ENCODE measurements at places on chromosomes 2 and 18.
A peak's percentile ranks its signal among the peaks of the same experiment; 100 is the strongest.

GRCh38 chr2:76252704-76253103 is 542.0 kb upstream of the GCFC2 start:
- DNase-seq = no peak

DNA sequence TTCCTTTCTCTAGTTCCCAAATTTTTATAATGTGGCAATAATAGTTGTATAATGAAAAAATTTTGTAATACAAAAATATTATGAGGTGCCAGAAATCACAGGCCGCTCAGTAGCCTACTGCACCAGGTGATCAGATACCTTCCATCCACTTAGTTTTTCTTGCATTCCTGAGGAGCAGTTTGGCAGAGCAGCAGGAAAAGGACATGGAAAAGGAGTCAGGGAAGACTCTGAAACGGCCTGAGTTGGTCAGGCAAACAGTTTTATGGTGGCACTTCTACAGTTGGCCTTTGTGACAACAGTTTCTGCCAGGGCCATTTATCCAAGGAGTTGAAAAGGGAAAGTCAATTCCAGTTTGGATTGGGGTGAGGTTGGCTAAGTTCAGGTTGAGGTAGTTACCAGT is 165.4 kb upstream of the ALPP start:
- DNase-seq = no peak

- DNase-seq = peak; percentile 51
Observed at GRCh38 chr18:12659904-12660605, 2.1 kb upstream of the SPIRE1 start.

GRCh38 chr18:50042611-50043010 is 152.3 kb downstream of the MYO5B start:
- no peak for DNase-seq

DNA sequence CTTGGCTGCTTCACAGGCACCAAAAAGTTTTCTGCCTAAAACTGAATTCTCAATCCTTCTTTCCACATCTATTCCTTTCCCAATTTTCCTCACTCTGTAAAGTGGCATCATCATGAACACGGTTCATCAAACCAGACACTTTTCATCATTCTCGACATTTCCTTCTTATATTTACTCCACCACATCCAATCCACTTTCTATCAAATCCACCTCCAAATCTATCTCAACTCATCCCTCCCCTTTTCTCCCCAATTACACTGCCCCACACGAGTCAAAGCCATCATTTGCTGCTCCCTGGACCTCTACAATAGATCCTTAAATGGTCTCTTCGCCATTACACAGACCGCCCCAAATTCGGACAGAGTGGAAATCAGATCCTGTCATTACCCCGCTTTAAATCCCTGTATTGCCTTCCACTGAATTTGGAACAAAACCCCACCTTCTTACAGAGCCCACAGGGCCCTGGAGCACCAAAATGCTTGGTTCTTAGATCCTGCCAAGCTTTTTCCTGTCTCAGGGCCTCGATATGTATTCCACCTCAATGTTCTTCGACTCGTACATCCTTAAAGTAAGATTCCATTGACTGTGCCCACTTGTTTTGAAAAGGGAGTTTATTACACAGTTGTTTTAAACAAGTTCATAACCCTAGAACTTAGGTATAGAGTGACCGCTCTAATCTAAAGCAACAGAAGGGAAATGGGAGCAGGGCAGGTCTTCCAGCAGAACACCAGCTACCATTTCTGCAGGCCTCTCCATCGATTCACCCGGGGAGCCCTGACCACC is 856 bp downstream of the ACAA2 start:
- no peak for DNase-seq

GRCh38 chr2:96967961-96968360 is 18.4 kb downstream of the FAM178B start:
- DNase-seq = no peak

GRCh38 chr2:145228506-145228905 is 708.6 kb upstream of the ZEB2 start:
- DNase-seq = no peak

GRCh38 chr2:169406891-169407290 is 44.6 kb upstream of the LRP2 start:
- no peak for DNase-seq

DNA sequence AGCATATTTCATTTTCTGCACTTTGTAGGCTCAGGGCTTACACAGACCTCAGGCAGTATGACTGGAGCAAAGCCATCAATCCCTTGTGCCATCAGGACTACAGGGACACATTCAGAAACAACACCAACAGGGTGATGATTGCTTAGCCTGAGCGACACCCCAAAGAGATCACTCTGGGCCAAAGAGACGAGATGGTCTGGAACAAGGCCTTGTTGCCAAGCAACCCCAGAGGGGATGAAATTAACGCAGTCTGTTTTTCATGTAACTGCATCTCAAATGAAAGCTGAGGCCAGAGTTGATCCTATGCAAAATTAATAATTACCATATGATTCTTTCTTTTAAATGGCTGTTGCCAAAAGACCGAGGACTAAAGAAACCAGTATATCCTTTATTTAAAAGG is 20.2 kb upstream of the B3GNT2 start:
- no peak for DNase-seq

DNA sequence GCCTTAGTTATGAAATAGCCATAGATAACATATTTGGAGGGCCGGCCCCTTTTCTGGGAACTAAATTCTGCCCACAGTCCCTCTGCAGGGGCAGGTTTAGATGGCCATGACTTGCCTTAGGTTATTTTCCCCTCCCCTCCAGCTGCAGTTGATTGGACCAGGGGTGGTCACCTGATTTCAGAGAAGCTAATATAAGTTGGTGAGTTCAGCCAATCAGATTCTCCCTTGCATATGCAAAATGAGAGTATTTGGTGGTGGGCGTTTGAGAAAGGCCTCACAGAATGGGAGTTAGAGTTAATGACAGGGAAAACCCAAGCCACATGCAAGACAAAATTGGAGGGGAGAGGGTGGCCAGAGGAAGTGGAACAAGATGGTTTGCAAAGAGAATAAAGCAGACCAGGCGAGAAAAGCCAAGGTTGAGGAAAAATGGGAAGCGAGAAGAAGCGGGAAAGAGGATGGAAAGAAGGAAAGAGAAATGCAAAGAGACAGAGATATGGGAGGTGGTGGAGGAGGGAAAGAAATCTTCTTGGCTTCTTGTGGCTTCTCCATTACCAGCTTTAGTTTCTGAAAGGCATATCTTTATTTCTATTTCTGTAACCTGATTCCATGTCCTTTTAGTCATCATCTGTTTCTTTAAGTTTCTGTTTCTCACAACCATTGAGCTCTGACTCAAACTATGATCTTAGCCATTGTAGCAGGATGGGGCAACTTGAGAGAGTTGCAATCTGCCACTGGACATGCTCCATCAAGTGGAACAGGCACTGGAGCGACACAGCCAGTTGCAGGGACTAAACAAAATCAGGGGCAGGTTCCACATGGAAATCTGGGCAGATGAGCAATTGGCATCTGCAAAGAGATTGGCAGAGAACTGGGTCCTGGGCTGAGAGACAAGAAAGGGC is 108.1 kb upstream of the SIX3 start:
- no peak for DNase-seq

DNA sequence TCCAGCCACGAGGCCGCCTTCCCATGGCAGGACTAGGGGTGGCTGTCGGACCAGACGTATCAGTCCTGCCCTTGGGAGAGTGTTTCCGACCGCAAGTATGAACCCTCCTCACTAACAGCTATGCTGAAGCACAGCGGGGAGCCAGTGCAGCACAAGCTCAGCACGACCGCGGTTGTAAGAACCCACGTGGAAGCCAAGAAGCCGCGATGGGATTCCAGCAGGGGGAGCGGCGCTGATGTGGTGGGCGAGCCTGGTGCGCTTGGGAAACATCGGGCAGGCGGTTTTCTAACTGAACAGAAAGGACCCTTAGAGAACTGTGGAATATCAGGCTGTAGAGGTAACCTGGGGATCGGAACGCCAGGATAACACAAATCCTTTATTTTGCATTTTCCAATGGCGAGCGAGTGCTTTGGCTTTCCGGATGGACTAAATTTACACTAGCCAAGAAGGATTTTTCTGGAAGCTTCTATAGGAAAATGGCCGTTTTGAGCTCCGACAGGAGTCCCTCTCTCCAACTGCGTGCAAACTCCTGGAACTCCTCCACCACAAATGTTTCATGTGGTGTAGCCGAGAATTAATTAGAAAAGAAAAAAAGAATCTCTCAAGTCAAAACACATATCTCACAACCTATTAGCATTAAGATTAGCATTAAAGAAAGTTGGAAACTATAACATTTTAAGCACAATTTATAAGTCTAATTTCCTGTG is 132.0 kb upstream of the MYCN start:
- DNase-seq = no peak

DNA sequence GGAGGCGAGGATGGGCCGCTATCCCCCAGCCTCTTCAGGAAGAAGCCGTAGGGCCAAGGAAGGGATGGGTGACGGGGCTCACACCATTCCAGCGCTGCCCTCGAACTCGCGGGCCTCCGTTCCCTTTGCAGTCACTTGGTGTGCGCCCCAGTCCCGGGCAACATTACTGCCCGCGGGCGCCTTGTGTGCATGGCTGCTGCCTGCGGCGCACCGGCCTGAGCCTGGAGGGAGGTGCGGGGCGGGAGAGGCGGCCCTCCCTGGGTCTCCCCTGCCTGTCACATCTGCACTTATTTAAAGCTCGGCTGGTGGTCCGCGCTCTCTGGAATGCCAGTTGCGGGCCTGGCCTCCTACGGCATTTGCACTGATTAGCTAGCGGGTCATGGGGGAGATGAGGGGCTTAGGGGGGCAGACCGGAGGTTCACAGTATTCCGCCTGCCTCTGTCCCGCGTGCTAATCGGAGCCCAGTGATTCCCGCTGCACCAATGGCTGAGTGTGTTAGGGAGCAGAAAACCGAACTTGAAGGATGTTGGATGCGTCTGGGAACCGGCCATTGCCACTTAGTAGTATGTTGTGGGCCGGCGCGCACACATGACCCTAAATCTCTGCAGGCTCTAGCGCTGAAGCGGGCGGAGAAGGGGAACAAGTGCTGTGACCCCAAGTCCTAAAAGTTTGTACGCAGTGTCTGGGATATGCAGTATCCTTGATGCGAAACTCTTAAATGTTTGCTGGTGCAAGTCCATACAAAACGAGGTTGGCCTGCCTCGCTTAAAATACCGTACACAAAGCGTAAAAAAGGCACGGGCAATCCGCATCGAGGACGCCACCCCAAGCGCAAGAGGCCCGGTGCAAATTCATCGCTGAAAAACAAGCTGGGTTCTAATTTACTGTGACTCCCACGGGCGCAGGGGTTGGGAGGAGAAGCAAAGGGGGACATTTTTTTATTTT is 161.2 kb upstream of the SIX2 start:
- peak; percentile 9 for DNase-seq

- DNase-seq = peak; percentile 42
Observed at GRCh38 chr2:157838442-157839161, 37.5 kb downstream of the ACVR1 start.

DNA sequence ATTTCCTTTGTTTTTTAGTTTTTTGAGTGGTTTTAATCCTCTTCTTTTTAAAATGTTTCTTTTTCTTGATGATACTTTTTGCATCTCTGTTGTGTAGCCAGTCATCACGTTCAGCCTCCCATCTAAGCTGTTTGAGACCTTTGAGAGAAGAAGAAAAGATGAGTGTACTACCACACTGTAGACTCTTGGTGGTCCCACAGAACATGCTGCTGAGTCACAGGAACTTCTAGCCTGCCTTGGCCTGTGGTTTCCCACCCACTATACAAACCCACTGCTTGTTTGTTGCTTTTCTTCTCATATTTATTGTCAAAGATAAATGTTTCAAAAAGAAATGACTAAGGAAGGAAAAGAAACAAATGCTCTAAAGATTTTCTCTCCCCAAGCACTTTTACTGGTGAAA is 5.5 kb downstream of the CEBPZOS start:
- peak; percentile 30 for DNase-seq

GRCh38 chr2:201837391-201837790 is 31.1 kb downstream of the CDK15 start:
- DNase-seq = no peak

DNA sequence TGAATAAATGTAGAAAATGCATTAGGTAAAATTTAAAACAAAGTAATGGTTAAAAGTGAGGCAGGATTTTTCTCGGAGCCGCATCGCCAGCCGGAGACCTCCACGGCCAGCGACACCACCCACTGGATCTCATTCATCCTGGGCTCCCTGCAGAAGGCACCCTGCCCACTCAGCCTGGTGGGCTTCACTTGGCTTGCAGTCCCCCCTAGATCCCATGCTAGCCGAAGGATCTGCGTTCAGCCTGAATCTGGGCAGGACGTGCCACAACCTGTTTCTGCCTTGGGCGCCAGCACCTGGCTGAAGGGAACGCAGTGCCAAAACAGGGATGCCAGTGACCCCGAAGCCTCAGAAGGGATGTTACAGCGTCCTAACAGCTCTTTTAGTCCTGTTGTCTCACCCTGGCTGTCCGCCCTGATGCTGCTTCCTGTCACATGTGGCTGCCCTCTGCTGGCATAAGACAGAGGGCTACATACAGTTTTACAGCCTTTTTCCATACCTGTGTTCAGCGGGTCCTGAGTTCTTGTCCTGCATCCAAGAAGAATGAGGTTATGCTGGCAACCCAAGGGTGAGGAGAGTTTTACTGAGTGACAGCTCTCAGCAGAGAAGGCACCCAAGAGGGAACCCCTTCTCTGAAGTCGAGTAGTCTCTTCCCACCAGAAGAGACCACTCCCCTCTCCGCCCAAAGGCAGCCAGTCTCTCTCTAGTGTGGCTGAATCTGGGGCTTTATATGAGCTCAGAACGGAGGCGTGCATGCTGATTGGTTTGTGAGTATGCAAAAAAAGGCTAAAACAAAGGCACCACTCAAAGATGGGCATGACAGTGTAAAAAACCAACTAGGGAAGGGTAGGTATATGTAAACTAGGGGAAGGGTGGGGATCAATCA is 173.1 kb upstream of the GYPC start:
- DNase-seq = peak; percentile 12

DNA sequence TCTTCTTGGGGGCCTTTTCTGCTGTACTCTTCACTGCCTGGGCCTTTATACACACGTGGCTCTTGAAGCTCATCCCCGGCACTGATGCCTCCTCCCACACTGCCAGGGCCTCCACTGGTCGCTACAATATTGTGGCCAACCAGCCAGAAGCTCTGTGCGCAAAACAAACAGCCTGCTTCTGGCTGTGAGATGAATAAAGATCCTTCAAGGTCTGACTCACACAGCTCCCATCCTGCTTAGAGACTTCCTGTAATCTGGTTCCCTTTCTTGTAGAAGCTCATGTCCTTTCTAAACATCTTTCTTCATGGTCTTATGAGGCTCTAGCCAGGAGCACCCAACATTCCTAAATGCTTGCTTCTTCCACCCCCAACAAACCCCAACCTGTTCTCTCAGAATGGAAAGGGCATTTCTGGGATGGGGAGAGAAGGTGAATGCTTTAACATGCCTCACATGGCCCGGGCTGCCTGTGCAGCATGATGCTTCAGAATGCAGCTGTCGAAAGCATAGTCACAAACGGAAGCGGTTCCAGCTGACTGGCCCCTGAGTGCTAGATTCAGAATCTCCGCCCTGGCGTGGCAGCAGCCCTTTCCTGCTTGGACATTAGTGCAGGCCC is 24.6 kb downstream of the NRP2 start:
- peak; percentile 52 for DNase-seq

DNA sequence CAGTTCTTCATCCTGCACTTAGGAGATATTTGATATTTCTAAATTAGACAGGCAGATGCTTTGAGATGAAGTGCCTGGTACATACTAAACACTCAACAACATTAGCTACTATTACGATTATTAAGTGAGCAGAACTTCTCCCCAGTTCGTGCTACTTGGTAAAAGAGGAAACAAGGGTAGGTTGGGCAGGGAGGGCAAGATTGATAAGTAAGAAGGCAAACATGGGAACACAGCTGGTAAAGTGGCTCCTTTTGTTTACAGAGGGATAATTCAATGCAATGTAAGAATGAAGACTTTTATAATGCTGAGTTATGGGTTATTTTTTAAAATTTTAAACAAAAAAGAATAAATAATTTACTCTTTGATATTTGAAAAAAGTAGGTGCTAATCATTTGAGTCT is 15.9 kb upstream of the WIPF1 start:
- no peak for DNase-seq

GRCh38 chr2:46051085-46051484 is 246.1 kb upstream of the EPAS1 start:
- DNase-seq = no peak
